ENCODE measurements at places on chromosomes 2 and 18.

- DNase-seq = no peak
These were observed 50.4 kb upstream of the CTIF start for GRCh38 chr18:48488388-48488850.

DNA sequence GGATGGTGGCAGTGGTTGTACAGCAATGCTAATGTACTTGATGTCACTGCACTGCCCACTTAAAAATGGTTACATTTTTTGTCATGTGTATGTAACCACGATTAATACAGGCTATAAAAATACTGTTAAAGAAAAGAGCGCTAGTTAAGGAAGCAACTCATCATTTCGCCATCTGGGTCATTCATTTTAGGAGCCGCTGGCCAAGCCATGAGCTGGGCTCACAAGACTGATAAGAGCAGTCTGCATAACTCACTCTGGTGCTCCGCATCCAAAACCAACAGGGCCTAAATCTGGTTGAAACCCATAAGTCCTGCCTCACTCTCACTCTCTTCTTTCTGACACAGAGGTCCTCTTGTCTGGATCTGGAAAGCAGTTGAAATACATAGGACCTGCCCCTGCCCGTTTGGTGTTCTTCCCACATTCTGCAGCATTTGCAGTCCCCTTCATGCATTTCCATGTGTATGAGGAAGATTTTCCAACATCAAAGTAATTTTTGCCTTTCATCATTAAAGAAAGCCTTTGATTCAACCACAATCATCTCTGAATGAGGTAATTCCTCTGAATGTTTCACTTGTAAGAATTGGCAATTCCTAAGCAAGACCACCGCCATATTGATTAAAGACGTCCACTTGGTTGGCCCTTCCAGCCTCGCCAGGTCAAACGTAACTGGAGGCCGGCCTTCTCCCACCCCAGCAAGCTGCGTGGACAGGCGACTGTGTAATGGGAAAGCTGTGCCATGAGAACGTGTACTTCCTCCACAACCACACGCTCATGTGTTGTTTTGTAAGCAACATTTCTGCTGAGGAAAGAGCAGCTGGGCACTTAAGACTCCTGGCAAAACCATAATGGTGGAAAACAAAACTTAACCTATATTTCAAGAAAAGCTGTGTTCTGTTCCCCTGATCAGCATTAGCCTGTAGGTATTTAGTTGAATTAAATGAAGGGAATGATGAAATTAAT, 112.2 kb downstream of the VAPA start:
- DNase-seq = no peak

DNA sequence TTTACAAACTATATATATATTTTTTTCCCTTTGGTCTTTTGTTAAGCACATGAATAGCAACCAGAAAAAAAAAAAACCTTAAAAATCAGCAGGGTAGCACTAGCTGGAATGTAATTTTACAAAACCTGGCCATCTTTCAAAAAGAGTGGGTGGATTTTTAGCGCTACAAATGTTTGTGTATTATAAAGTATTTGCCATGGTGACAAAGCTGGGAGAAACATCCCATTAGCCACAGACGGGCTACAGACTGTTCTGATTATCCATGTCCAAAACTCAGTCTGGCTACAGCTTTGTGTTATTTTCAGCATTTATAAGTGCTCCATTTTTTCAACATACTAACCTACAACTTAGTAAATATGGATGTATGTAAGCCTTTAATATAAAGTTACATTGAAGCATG, 249.5 kb upstream of the TANK start:
- DNase-seq = no peak

- no peak for DNase-seq
These were observed 362.5 kb upstream of the TNP1 start for GRCh38 chr2:217222309-217222910.

GRCh38 chr18:73827801-73828200, 319.8 kb downstream of the FBXO15 start:
- no peak for DNase-seq

- no peak for DNase-seq
These were observed 619 bp downstream of the GALM start for GRCh38 chr2:38666556-38666910.
